AG09309 (cell line): ENCODE measurements at places on chromosomes 11 and 22.

DNA sequence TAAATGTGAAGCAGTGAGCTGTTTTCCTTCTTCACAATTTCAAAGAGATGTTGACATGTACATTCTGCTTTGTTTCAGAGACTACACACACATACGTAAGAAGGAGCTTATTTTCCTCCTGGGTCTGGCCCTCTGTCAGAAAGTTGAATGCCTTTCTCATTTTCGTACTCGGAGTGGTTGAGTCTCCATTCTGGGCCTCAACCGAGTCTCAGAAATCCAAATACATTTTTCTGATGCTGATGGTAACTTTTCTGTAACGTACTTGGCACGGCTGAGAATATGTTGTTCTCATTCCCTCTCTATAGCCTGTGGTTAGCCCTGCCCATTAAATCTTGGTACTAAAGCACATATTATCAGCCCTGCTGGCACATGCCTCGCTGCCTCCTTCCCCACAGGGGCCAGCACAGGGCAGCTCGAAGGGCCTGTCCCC, 25.3 kb downstream of the PARVA start:
- DNase-seq, result no peak

- DNase-seq, result no peak
Observed at GRCh38 chr11:117816151-117816741, 8.3 kb downstream of the FXYD2 start.

- no peak for DNase-seq
Observed at GRCh38 chr22:43848366-43849171, 13.7 kb downstream of the SULT4A1 start.

GRCh38 chr11:111639226-111639925, 37.1 kb downstream of the SIK2 start:
- no peak for DNase-seq

DNA sequence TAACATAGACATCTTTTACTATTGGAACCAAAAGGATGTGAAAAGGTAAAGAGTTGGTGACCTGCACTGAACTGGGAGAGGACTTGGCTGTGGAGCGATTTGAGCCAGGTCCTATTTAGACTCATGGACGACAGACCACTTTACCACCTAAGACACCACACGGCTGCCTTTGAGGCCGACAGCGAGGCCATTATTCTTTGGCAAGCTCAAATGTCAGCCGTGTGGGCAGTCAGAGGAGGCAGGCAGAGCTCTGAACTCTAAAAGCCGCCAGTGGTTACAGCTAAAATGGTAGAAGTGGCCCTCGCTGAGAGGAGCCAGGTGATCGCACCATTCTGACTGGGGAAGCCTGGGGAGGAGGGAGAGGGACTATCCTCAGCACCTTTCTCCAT, 50.5 kb downstream of the SCUBE1 start:
- no peak for DNase-seq

DNA sequence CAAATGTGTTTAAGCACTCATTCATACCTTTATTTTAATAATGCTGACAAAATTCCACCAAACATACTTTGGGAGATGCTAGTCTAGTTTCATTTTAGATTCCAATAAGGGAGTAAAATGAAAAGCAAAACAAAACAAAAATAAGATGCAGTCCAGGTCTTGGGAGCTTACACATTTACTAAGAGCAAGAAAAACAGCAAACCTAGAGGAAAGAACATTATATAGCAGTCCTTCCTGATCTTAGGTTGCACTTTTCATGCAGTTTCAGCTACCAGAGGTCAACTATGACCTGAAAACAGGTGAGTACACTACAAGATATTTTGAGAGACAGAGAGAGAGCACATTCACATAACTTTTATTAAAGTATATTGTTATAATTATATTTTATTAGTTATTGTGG, 1100.9 kb downstream of the DLG2 start:
- DNase-seq, result no peak

- DNase-seq, result no peak
Observed at GRCh38 chr11:96211436-96211835, 131.6 kb downstream of the MAML2 start.

DNA sequence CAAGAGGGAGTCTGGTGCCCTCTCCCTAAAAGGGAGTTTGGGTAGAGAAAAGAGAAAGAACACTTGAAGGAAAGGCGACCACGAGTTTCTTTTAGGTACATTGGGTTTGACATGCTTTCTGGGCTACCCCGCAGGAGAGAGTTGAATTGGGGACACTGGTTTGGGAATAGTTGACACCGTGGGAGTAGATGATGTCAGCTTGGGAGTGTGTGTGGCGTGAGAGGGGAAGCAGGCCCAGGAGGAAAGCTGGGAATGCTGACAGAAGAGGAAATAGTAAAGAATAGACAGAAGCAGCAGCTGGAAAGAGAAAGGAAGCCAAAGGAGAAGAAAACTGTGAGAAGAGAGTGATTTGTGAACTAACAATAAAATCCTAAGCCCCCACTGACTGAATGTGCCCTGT, 442.9 kb downstream of the DYNC2H1 start:
- DNase-seq, result no peak

GRCh38 chr11:125173556-125173955, 9.0 kb downstream of the PKNOX2 start:
- DNase-seq, result no peak

GRCh38 chr22:31130873-31131272, 8.1 kb downstream of the INPP5J start:
- DNase-seq, result no peak

DNA sequence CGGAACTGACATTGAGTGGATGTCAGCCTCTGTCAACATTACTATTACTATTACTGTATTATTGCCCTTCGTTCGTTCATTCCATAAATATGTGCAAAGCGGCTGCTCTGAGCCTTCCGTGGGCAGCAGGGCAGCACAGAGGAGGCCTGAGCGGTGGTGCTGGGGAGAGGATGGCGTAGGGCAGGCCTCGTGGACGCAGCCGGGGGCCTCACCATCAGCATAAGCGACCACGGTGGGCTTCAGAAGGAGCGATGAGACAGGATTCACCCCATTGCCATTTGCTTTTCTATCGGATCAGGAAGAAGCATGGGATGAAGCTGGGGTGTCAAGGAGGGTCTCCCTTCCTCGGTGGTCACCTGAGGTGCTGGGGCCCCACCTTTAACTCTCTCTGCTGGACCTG, 22.7 kb downstream of the ANO1 start:
- no peak for DNase-seq

GRCh38 chr11:23687991-23688390, 808.9 kb upstream of the LUZP2 start:
- DNase-seq, result no peak
